Stimulated activated CD8-positive, alpha-beta memory T cell treated with anti-CD3 and anti-CD28 coated beads, Interleukin-15, amount 100 ng/mL, for 1 hour (primary cell): ENCODE measurements at places on chromosomes 6 and 20.

- DNase-seq, result no peak
Measured at GRCh38 chr20:1741309-1742048, 83.9 kb upstream of the SIRPG start.

DNA sequence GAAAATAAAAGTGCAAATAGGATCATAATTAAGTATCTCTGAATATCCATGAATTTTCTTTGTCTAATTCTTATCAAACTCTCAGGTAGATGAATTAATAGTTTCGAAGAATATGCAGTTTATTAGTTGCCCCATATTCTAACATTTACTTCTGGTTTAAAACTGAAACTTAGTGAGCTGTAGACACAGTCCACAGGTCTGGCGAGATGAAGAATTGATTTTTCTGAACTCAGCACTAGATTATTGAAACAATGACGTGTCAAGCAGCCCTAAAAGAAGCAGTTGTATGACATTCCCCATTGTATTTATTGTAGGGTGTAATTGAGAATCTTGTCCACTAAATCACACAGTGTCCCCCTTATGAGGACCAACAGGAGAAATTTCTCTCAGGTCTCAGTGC is 407.1 kb downstream of the GRIK2 start:
- DNase-seq, result no peak

GRCh38 chr20:1895674-1896483 is 672 bp downstream of the SIRPA start:
- no peak for DNase-seq

- no peak for DNase-seq
Measured at GRCh38 chr6:138087593-138088325, 19.5 kb downstream of the PERP start.

DNA sequence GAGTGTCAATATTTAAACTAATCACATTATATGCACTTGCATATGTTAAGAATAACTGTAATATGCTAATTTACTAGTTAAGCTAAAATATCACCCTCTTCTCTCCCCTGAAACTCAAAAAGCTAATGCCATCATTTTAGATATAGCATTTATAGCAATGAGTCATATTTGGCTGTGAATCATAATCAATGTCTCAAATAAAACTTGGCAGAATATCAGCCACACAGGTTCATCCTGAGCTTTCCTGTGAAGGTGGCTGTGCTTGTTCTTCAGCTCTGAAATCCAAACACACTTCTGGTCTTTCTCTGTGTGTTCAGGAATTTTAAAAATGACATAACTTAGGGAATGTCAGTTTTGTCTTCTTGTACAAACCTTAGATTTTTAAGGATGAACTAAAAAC is 12.8 kb upstream of the PNRC1 start:
- DNase-seq, result no peak

DNA sequence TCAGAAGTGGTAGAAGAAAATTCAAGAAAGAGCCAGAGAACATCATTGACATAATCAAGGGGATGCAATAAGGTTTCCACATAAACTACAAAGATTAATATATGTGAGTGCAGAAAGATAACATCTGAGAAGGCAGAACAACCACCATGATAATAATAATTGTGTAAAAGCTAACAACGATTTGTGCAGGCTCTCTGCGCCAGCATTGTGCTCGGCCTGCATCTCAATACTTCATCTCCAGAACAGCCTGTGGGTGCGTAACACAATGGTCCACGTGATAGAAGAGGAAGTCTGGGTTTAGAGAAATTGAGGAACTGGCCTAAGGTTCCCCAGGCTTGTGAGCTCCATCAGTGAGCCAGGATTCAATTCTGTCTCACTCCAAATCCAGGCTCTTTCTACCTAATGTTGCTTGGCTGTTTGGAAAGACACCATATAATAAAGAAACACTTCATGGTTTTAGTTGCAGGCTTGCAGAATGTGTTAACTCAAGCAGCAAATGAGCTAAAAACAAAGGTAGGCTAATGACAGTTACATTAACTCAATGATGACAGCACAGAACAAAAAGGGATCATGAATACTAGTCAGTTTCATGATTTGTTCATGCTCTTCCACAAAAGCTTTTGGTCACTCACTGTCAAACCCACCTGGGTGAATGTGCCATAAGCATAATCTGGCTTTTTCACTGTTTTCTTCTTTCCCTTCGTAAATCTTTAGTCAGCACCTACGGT is 71.2 kb downstream of the LY86 start:
- DNase-seq, result no peak

- DNase-seq, result no peak
Measured at GRCh38 chr6:33271117-33271467, 584 bp downstream of the VPS52 start.

DNA sequence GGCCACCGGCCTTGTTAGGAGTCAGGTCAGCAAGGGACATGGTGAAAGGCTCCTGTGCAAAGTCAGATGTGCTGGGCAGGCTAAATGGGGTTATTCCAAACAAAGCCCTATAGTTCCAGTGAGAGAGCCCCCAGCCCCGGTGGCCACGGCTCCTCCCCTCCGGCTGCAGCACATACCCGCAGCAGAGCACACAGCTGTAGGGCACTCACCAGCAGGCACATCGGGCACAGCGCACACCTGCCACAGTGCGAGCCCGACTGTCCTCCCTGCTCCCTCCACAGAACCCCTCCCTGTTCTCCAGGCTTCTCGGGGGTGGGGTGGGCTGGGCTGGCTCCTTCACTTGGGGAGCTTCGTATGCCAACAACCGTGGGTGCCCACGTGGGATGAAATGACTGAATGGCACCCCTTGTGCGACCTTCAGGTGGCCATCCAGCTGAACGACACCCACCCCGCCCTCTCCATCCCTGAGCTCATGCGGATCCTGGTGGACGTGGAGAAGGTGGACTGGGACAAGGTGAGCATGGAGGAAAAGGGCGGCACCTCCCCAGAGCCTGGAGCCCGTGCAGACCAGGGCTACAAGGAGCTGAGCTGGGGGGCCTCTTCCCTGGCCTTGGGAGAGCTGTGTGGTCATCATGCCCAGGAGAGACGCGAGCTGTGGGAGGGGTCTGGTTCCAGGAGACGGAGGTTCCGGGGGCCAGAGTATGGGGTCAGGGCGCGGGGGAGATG is 30.9 kb downstream of the PYGB start:
- no peak for DNase-seq

DNA sequence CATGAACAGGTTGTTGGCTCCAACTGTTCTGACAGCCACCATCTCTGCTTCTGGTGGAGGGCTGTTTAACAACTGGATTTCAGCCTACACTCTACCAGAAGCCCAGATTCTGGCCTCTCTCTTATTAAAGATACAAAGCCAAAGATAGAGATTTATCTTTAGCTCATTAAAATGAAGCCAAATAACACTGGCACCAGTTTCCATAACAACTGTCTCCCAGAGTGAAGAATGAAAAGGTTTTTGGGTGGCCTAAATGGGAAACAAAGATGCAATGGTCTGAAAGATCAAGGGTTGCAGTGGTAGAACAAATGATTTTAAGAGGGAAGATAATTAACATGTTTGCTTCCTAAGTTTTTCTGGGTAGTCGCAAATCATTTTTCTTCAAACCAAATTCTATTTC is 3.2 kb upstream of the SMPDL3A start:
- DNase-seq, result no peak

DNA sequence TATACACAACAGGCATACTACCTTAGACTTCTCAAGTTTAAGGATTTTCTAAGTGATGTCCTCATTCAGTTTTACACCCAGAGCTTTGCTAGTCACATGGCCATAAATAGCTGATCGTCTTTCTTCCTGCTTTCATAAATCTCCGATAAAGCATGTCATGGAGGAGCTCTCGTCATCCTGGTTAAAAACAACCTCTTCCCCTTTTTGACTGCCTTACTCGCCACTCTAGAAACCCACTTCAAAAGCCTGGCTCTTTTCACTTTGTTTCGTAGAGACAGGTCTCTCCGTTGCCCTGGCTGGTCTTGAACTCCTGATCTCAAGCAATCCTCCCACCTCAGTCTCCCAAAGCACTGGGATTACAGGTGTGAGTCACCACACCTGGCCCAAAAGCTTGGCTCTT is 67.0 kb upstream of the SMIM29 start:
- no peak for DNase-seq

DNA sequence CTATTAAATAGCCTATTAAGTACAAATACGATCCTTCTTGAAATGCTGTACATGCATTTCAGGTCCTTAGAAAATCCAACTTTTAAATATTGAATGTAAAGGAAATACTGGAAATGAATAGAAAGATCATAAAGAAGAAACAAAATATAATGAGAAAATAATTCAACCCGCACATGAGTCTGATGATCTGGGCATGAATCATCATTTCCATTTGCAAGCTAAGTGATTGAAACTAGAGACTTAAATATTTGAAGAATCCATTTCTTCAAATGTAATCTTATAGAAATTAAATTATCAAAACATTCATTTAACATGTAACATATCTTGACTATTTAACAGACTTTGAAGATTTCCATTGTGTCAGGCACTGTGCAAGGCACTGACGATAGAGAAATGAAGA is 977.0 kb downstream of the TFAP2A start:
- DNase-seq, result no peak

- DNase-seq, result no peak
Measured at GRCh38 chr20:64113796-64114355, 6.5 kb upstream of the NPBWR2 start.

- DNase-seq, result no peak
Measured at GRCh38 chr6:134176264-134176975, 124.0 kb upstream of the SLC2A12 start.

DNA sequence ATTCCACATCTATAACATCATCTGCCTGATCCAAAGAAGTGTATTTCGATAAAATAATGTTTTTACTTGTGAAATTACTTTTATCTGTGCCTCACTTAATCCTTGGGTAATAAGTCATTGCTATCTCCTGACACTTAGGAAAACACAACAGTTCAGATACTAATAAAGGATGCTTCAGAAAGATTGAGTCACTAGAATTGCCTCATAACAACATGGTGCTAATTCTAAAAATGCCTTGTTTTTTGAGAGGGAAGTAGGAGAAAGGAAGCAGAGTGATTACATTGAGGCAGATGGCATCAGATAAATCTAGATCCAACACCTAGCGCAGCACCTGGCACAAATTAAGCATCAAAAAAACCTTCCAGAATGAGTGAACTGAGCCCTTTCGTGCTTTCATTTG is 69.0 kb downstream of the NCOA7 start:
- no peak for DNase-seq

- no peak for DNase-seq
Measured at GRCh38 chr6:33837971-33838665, 34.3 kb upstream of the MLN start.

DNA sequence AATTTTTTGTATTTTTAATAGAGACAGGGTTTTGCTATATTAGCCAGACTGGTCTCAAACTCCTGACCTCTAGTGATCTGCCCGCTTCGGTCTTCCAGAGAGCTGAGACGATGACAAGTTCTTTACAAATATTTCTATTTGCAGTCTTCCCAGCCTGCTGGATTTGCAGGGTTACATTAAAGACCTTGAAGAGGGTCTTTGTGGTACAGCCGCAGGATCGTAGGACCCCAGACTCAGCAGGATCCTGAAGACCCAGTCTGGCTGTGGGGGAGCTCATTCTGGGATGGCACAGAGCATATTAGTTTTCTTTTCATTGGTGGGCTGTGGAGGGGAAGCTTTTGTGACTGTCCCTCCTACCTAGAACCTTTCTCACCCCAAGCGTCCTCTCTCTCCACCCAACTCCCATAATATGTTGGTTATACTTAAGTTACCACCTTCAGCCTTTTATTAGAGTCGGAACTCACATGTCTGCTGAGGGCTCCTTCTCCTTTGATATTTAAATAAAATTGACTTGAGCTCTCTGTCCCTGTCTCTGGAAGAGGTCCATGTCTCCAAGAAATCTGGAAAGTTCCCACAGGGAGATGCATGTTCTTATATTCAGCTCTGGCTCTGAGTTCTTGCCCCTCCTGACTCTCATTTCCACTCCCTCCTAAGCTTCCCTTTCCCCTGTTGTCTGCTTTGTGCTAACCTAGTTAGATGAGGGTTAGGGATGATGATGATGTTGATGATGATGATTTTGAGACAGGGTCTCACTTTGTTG is 72.0 kb downstream of the TIAM2 start:
- no peak for DNase-seq

DNA sequence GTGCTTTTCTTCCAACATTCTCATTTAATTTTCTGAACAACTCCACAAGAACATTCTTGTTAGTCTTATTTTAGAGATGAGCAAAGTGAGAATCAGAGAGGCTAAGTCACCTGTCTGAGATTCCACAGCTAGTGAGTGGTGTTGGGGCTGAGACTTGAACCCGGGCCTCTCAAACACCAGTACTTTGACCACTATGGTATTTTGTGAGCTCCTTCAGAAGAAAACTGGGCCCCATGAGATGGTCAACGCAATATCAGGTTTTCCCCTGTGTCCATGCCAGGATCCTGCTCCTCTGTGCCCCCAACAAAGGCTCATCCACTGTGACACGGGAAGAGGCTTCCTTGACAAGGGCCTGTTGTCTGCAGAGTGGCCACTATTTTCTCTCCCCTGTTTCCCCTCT is 51.9 kb downstream of the MAFB start:
- DNase-seq, result no peak

DNA sequence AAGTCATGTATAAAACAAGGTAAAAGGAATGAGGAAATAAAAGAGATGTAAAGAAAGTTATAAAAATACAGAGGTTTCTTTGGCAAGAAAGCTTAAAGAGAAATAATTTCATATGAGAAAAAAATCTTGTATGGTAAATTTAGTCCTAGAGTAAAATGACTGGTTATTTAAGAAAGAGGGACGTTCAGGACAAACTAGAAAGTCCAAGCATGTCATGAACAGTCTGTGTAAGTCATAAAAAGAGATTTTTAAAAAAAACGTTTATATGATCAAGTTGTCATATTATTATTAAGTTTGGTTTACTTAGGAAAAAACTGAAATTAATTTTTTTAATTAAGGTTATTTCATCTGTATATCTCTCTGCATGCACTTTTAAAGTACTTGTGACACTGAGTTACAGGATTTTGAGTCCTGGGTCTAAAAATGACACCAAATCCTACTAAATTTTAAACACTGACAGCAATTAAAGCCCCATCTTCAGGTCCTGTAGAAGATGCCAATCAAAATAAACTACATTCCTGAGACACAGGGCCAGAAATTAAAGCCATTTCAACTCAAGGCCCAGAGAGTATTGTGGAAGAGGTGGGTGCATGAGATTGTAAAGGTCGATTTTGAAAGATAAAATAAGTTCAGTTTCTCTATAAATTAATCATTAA is 62.4 kb downstream of the AGPAT4 start:
- DNase-seq, result no peak

- DNase-seq, result no peak
Measured at GRCh38 chr6:80268865-80269730, 162.6 kb downstream of the BCKDHB start.

DNA sequence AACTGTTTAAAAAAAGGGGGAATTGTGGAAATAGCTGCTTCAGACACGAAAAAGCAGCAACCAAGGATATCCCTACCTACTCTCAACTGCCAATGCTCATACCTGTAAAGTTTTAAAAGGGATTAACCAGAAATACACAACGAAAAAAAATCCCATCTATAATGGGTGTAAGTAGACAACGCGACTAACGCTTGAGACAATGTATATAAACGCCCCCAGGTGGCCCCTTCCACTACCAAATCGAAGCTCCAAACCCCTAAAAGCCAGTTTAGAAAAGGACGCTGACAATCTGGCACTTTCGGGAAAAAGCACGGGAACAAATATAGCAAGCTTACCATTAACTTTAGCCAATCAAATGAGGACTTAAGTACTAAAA is 94.5 kb upstream of the BTN3A2 start:
- DNase-seq, result no peak
